HCT116 (cell line): ENCODE measurements at places on chromosomes 1 and 21. TPM values are rescaled to one million over a fixed set of nuclear protein-coding genes. Genes with fewer than 3 reads are reported as not detected.

The HPCAL4 gene
- total RNA-seq = 5.2 TPM

The MROH7 gene
- total RNA-seq = 1.1 TPM

The AKNAD1 gene
- 0.15 TPM for total RNA-seq

DNA sequence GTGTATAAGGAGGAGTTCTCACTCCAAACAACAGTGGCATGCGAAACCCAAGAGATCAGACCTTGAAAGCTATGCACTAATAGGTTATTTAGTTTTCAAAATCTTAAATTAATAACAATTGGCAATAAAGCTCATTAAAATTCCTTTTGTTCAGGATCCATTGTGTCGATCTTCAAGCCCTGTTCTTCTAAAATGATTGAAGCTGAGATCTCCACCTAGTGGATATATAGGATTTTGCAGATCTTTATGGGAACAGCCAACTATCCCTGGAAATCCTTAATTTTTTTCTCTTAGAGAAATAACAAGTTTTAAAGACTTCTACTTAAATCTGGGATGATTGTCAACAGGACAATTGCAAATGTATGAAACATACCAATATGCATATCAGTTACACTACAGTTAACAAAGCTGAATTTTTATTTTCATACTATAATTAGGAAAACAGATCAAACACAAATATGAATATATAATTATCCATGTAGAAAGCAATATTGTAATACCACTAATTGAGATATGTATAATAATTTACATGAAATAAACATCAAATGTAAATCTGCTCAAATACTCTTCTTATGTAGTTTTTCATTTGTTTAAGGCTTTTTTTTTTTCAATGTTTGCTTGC lies 43.3 kb downstream of the LRRC53 start:
- DNase-seq = peak; percentile 18

The NPR1 gene
- 0.07 TPM for total RNA-seq

- DNase-seq = no peak
These were observed 122.3 kb downstream of the TGFB2 start for GRCh38 chr1:218467101-218468072.

The LIN28A gene
- total RNA-seq = 1.4 TPM

GRCh38 chr1:58190267-58190988 lies 356.1 kb downstream of the OMA1 start:
- no peak for DNase-seq

The PTPN7 gene
- total RNA-seq = 0.76 TPM

DNA sequence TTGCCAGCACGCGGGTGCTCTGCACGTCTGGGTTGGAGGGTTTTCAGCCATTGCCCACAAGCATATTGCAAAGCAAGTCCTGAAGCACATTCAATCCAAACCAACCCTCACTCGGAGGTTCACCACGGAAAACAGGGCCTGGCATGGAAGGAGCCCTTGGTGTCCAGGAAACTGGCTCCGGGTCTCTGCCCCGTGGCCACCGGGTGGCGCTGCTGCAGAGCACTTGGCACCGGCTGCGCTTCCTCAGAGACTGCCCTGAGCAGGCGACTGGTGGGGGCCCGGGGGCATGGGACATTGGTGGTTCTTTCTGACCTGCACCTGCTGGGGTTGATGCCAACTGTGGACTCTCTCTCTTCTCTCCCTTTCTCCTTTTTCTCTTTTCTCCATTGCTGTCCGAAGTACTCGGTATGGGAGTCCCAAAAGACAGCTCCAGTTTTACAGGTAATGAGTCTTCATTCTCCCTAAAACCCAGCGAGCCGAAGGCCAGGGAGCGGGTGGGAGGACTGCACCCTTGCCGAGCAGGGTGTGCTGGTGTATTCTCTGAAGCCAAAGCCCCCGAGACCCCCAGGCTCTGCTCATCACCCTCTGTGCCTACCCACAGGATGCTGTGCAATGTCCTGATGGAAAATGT lies 4.1 kb upstream of the KCNAB2 start:
- no peak for DNase-seq

The NR1I3 gene
- total RNA-seq = not detected

GRCh38 chr1:60108196-60108595 lies 34.6 kb upstream of the C1orf87 start:
- no peak for DNase-seq

DNA sequence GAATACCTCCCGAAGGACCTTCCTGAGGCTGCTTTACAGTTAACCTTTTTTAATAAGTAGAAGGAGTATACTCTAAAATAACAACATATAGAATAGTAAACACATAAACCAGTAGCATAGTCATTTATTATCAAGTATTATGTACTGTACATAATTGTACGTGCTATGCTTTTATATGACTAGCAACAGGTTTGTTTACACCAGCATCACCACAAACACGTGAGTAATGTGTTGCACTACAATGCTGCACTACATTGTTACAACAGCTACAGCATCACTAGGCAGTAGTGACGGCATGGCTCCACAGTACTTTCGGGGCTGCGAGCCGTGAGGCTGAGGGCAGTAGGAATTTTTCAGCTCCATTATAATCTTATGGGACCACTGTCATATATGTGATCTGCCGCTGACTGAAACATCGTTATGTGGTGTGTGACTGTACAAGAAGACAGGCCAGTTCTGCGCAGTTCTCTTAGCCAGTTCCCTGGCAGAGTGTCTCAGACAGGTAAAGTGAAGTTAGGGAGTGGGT lies 82.8 kb upstream of the LRRC8D start:
- no peak for DNase-seq

- DNase-seq = no peak
These were observed 117.1 kb downstream of the ZZZ3 start for GRCh38 chr1:77565321-77565720.

DNA sequence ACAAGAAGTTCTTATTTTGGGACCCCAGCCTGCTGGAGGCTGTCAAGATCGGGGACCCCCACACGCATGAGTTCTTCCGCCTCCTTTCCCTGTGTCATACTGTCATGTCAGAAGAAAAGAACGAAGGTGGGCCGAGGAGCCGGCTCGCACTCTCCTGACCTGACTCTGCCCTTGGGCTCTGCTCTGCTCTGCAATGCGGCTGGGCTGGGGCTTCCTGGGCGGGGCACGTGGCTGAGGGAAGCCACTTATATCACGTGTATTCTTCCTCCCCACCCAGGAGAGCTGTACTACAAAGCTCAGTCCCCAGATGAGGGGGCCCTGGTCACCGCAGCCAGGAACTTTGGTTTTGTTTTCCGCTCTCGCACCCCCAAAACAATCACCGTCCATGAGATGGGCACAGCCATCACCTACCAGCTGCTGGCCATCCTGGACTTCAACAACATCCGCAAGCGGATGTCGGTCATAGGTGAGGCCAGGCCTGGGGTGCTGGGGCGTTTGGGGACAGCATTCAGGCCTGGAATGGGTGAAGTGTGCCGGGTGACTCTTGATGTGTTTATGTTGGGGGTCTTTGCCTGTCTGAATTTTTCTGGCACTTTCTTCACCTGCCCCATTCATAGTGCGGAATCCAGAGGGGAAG lies 17.6 kb downstream of the ATP8B2 start:
- no peak for DNase-seq

The EXTL1 gene
- total RNA-seq = 0.15 TPM

DNA sequence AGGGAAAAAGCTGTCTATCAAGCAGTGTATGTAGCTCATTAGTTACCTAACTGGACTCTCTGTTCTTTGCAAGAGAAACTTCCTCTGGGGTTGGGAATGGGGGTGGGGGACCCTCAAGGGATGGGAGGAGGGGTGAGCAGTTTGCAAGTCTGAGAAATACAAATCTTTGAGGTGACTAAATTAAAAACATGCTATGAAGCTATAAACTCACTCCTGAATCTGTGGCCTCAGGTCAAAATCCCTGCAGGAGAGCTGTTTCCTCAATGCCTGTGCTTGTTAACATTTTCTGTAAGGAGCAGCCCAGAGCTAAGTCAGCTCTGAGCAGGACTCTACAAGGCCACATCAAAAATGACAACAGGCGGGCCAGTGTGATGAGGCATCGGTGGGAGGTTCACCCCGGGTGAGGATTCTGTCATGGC lies 32.8 kb upstream of the PTPRC start:
- no peak for DNase-seq

The FCAMR gene
- total RNA-seq = not detected

- no peak for DNase-seq
These were observed 5.5 kb upstream of the PROX1 start for GRCh38 chr1:213982289-213982671.

GRCh38 chr1:201525193-201525778 lies 13.6 kb upstream of the NAV1 start:
- no peak for DNase-seq

DNA sequence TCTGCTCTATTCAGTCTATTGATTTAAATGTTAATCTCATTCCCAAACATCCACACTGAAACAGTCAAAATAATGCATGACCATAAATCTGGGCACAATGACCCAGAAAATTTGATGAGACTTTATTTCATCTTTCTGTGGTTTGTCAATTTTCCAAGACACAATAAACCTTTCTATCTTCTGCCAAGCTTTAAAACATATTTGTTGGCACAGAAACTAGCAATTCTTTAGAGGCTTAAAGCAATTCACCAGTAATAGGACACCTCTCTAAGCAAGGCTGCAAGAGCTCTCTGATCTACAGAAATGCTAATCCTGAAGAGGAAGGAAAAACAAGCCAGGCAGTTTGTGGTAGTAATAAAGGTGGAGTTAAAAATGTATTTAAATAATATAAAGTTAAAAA lies 113.7 kb downstream of the FCRL5 start:
- no peak for DNase-seq

DNA sequence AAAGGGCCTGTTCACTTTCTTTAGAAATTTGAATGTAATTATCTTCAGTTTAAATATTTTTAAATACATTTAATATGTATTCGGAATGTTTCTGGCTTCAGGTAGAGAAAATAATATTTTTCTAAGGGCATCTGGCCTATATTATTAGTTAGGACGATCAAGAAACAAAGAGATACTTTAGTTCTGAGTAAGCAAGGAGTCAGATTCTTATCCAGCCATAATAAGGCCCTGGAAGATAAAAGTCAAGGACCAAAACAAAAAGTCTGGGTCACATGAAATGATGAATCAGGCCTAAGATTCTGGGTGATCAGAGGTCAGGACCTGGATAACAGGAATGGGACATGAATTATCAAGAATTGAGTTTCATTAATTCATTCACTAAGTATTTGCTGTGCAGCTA lies 6.3 kb downstream of the PHC2 start:
- DNase-seq = no peak

- DNase-seq = peak; percentile 56
These were observed 39.0 kb downstream of the LPAR3 start for GRCh38 chr1:84853741-84854721.

DNA sequence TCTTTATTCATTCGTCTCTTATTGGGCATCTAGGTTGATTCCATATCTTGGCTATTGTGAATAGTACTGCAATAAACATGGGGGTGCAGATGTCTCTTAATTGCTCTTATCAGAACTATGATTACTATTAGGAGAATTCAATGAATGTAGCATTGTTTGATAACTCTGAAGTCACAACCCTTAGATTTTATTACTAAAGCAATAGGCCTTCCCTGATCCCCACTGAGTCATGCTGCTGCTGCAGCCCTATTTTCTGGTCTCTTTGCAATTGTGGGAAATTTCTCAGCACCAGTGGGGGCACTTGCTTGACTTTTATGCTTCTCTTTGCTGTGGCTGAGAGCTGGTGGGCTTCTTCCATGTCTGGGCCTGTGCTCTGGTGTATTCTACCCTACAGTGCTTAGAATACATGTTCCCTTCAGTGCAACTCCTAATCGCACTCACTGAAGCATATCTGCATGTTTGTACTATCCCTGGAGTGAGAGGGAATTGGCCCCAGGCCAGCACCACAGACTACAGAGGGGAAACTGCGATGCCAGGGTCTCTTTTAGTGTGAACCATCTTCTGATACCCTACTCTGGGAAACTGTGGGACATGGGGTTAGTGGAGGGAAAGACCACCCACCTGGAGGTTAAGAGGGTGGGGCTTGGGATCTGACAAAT lies 52.2 kb upstream of the ROR1 start:
- no peak for DNase-seq

GRCh38 chr1:39901464-39901713 lies 328 bp downstream of the MYCL start:
- DNase-seq = no peak

The PGLYRP3 gene
- total RNA-seq = not detected
